Activated CD8-positive, alpha-beta memory T cell treated with anti-CD3 and anti-CD28 coated beads for 4 hours (primary cell): ENCODE measurements at places on chromosomes 2 and 18.

DNA sequence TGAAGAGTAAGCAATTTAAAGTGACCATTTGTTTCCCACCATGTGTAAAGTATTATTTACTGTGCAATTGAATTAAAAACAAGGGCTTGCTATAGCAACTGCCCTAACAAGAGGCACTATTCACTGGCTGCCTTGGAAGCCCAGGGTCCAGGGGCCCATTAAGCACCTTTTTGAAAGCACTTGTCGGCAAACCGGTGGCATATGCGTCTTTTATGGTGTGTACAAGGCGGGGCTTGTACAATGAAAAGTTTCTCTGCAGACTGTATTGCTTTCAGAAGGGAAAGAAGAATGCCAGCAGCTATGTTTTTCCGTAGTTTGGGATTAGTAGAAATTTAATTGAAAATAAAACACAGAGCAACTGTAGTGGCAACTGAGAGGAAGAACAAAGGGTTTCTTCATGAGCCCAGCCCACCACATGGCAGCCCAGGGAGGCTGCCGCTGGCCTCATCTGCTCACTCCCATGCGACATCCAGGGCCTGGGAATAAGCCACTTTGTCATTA lies 279.5 kb upstream of the PARD3B start:
- DNase-seq, result no peak

GRCh38 chr2:30803281-30803680 lies 4.0 kb downstream of the CAPN13 start:
- no peak for DNase-seq

GRCh38 chr2:98127229-98127989 lies 40.4 kb downstream of the VWA3B start:
- DNase-seq, result no peak

- DNase-seq, result no peak
Observed at GRCh38 chr2:80519699-80520291, 215.2 kb upstream of the LRRTM1 start.

DNA sequence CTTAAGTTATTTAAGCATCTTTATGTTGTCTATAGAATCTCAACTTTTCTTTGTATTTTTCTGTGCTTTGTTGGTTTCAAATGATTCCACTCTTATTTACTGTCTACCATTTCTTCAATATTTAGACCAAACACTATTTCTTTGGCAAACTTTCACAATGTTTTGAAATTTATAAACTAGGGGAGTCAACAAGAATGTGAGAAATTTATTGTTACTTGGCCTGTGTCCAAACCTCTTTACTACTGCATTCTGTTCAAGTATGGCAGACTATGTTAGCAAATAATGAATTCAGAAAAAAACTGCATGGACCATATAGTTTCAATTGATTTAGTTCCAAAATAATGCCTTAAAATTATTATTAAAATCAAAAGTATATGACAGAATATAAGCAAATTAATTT lies 470.2 kb downstream of the FBXO15 start:
- no peak for DNase-seq

GRCh38 chr2:146503366-146503765 lies 1341.5 kb upstream of the ACVR2A start:
- no peak for DNase-seq

DNA sequence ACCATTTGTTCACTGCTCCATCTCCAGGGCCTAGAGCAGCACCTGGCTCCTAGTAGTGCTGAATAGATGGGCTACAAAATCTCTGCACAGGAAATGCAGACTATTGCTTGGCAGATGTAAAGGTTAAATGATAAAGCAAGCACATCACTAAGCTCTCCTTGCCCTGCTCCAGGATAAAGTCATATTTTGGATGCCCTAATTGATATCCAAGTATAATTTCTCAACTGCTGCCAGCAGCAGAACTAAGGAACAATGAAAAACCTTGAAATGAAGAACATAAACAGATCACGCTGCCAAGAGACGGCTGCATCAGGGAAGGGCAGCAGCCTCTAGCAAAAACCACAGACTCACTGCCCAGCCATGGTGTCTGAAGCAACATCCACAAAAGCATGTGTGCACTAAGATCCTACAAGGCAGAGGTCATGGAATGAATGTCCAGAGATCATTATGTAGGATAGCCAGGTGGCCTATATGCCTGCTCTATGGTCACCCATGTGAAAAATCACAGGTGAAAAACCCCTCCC lies 134.7 kb downstream of the TMEM163 start:
- DNase-seq, result no peak

GRCh38 chr2:16774980-16775898 lies 109.6 kb upstream of the CYRIA start:
- no peak for DNase-seq

DNA sequence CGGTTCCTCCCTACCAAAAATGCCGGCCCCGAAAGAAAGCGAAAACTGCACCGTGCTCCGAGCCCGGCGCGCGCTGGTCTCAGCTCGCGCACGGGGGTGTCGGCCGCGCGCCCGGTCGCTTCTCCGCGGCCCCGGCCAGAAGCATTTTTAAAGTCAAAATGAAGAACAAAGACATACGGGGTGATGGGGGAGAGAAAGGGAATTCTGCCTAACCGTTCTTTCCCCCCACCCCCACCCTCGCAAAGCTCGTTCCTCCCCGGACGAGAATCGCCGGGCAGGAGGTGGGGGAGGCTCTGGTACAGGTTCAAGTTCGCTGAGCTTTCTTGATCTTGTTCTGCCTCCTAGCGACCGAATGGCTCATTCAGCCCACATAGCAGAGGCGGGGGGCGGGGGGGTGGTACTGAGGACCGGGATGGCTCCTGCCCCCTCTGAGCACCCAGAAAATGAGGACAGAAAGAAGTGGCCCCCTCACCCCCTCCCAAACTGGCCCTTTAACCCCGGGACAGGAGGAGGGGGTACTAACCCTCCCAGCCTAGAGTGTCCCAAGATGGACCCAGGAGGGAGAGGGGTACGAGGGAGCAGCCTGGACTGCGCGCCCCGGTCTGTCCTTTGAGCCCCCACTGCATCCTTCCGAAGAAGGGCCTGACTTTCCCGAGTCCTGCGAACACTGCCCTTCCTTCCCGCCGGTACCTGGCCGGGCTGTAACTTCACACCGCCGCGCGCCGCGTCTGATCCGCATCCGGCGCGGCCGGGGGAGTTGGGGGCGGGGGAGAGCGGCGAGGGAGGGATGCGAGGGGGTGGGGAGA lies 3.1 kb downstream of the BCL11A start:
- DNase-seq, result no peak

DNA sequence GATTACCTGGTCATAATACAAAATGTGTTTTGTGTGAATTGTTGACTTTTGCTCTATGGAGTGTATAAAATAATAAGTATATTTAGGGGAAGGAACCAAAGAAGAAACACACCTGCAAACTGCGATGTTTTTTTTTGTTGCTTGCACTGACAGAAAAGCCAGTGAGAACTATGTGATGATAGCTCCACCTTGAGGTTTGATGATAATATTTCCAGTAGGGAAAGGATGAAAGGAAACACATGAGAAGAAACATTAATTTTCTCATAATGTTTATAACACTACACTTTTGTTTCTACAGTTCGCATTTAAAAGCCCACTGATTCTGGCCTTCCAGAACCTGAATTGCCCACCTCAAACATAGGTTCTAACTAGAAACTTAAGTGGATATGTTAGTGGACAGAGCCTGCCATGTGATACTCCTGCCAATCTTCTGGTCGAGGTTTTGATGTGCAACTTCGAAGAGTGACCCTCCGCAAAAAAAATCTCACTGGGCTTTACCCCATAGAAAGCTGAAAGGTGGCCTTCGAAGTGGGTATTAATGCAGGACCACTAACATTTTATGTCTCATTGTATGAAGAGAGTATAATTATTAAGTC lies 476.4 kb upstream of the SPHKAP start:
- DNase-seq, result no peak

DNA sequence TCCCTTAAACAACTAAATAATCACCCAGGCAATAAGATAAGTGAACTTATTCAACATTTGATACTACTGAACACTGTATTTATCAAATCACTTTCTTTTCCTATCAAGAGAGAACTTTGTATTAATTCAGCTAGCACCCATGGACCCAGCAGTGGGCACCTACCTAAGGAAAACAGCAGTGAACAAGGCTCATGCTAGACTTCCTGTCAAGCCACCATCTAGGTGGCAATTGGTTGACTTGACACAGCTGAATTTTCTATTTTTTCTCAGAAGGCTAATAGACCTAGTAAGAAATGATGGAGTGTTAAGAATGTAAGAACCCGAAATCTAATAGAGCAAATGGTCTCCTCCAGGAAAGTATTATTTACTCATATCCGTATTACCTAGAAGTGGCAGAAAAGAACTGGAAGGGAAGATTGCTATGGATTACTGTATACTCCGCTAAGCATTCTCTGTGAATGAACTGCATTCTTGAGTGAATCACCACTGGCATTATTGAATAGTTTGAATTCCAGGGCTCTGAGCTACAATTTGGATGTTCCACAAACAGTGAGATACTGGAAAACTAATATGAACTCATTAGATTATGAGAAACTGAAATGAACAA lies 988.2 kb upstream of the CDH2 start:
- no peak for DNase-seq

DNA sequence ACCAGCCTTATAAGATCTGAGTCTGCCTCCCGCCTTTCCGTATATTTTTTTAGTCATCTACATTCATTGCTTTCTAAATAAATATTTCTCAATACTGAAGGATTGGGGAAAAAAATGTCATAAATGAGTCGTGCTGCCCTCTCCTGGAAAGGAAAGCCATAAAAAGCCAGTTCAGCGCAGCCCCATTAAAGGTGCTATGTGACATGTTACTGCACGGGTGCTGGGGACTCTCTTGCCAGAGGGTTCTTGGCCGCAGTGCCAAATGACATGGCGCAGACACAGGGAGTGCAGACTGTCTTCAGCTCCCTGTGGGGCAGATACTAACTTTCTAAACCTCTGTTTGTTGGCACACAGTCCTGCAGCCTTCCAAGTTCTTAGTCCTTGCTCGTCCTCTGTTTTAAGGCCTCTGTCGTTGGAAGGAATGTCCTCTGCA lies 53.7 kb upstream of the MAP3K20 start:
- DNase-seq, result no peak

GRCh38 chr2:231795525-231796327 lies 9.5 kb downstream of the COPS7B start:
- no peak for DNase-seq

DNA sequence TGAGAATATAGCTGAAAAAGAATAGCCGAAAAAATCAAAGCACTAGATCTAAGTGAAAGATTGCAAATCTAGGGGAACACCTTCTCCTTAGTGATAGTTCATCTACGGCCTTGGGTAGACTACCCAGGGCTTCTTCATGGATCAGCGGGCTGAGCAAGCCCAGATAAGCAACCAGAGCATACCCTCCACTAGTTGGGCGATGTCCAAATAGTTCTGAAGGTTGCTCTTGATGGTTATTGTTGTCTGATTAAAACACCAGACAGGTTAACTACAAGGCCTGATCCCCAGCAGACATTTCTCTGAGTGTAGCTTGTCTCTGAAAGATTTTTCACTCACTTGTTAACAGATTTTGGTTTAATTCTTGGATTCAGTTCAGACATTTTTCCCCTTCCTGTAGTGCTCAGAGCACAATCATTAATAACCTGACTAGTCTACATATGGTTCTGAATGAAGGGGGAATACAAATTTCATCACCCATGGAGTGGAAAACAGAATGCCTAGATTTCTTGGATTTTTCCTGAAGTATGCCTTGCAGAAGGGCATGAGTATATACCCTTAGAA lies 99.6 kb downstream of the BABAM2 start:
- no peak for DNase-seq

DNA sequence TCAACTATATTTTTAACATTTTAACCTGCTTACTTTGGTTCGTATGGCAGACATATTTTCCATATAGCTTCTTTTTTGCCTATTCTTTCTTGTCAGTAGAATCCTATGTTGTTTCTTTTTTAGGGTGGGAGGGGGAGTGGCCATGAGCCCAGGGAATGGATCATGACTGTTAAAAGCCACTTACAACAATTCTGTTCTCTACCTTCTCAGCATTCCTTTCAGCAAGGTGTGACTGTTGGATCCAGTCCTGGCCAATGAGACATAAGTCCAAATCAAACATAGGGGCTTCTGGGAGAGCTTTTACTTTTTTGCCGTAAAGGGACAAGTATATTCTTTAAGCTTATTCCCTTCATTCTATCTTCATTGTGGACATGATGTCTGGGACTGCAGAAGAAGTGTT lies 25.0 kb upstream of the DNAH6 start:
- no peak for DNase-seq

GRCh38 chr18:78981394-78981831 lies 1.8 kb downstream of the SALL3 start:
- DNase-seq, result no peak

GRCh38 chr2:98009887-98010760 lies 14.4 kb upstream of the TMEM131 start:
- DNase-seq, result no peak

DNA sequence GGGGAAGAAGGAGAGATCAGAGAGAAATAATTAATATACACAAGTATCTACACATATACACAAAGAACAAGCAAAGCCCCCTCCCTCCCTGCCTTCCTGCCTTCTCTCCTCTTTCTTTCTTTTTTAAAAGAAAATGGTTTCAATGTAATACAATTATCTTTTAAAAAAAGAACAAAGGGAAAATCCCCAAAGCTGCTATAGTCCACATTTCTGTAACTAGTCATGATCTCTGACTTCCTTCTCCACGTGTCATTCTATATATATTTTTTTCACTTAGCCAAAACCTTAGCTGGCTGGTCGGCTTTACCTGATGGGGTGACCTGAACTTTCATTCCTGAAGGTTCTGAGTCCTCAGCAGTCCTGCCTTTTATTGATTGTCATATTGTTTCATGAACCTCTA lies 44.3 kb downstream of the MAP3K20 start:
- no peak for DNase-seq

- no peak for DNase-seq
Observed at GRCh38 chr2:184004948-184005672, 593.2 kb upstream of the ZNF804A start.

- DNase-seq, result no peak
Observed at GRCh38 chr18:62279561-62279960, 45.5 kb upstream of the TNFRSF11A start.

DNA sequence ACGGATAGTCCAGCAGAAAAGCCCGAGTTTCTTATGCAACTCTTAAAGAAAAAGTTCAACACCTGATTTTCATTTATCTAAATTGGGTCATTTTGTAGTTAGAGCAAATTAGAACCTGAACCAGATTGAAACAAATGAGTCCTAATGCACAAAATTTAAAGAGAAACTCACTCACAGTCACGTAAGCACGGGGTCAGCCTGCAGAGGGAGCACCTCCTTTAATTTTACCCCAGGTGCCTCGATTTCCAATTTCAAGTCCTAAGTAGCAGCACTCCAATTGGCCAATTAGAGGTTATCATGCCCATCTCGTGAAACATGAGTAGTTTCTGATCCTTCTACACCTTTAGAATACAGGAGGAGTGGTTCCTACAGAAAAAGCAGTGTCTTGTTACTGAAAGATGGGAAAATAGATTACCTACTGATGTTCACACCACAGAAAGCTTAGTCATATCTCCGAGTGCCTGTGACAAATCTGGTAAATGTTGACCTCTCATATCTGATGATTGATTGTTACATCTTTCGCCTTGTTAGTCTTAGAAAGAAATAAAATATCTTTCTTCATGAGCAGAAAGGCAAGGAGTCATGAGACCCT lies 1929.8 kb upstream of the LRRTM1 start:
- no peak for DNase-seq
